ENCODE measurements at places on chromosomes 7 and 10.

- DNase-seq = no peak
These were observed 10.7 kb downstream of the FGL2 start for GRCh38 chr7:77188731-77189437.

GRCh38 chr10:6236349-6237198, 33.8 kb downstream of the PFKFB3 start:
- DNase-seq = no peak

- DNase-seq = peak; percentile 27
These were observed 15.6 kb downstream of the RGS10 start for GRCh38 chr10:119526621-119527592.

DNA sequence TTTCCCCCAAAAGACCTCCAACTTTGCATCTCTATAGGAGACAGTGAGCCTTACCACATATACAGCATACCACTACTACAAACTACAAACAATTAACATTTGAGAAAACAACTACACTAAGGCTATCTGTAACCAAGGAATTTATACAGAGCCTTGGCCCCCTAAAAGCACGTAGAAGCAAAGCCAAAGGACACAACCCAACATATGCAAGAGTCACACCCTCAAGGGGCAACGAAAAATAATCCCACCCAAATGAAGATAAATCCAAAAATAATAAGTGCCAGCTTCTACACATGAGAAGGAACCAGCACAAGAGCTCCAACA, 149.5 kb downstream of the ZEB1 start:
- no peak for DNase-seq

- DNase-seq = no peak
These were observed 42.0 kb downstream of the VWA2 start for GRCh38 chr10:114281006-114281405.

DNA sequence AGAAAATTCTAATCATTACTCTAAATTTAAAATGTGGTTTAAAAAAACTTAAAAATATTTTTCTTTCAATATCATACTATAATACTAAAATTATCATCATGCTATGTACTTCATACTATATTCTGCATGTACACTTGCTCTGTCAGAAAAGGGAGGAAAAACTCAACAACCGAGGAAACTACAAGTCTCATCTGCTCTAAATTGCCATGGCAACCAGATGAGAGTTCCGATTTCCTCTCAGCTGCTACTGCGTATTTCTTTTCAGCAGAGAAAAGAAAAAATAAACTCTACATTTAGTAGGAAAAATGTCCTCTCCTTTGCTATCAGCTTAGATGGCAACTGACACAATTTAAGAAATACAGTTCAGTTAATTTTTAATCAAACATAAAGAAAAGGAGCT, 178.9 kb downstream of the SRPK2 start:
- no peak for DNase-seq

GRCh38 chr10:122957474-122957873, 3.4 kb upstream of the C10orf88 start:
- no peak for DNase-seq

DNA sequence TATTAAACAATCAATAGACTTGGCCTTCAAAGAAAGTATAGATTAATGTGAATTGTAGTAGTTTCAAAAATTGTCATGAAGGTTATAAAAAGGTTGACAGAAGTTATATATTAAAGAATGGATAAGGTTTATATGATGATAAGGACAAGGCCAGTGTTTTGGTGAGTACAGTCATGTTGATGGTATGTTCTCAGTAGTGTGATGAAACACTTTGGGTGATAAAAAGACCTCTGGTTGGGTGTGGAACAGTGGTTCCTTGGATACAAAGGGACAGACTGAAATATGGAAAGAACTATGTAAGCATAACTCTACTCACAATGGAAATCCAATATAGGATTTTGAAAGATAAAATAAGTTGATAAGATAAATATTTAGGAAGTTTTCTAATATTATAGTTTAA, 866.3 kb downstream of the ANKRD7 start:
- no peak for DNase-seq

DNA sequence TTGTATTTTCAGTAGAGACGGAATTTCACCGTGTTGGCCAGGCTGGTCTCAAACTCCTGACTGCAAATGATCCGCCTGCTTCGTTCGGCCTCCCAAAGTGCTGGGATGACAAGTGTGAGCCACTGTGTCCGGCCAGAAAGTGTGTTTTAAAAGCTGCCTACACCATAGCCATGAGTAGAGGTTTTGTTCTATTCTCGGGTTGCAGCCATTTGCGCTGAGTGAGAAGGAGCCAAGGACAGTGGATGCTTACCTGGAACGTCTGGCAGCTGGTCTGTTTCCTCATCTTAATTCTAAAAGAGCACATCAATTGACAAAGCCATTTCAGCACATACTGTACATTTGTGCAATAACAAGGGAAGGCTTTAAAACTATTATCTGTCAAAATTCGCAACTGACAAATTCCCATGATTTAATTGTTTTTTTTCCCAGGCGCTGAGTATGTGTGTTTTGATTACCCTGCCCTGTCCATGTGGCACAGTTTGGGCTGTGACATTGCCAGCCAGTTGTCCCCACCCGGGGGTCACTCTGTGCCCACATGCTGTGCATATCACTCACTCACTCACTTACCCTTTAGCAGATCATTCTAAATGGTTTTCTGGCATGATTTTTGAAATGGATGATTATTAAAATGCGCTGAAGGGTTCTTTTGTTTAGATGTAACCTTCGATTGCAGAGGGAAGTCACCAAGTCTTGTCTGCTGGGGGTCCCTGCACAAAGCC, 251.6 kb downstream of the CCDC3 start:
- no peak for DNase-seq

GRCh38 chr7:26950889-26951288, 86.5 kb upstream of the SKAP2 start:
- DNase-seq = no peak

DNA sequence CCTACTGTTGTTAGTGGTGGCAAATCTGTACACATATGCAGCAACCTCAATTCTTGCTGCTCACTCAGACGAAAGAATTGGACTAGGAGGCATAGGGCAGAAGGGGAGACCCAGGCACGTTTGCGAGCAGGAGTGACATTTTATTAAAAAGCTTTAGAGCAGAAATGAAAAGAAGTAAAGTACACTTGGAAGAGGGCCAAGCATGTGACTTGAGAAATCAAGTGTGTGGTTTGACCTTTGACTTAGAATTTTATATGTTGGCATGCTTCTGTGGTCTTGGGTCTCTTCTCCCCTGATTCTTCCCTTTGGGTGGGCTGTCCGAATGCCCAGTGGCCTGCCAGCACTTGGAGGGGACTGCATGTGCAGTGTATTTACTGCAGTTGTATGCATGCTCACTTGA, 205.5 kb upstream of the SEMA3D start:
- DNase-seq = no peak

DNA sequence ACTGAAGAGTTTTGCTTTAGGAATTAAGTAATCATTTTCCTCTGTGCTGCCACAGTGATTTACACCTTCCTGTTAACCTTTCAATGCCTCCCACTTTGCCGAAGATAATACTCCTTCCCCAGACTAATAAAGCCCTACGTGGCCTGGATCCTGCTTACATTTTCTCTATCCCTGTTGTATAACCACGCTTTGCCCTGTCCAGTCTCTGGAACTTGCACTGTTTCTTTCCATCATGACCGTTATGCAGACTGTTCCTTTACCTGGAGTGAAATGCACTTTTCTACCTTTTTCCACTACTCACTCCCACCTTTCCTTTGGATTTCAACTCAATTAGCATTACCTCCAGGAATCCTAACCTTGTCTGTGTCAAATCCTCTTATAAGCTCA, 154.4 kb downstream of the PRKG1 start:
- DNase-seq = no peak

- DNase-seq = peak; percentile 88
These were observed 19.1 kb downstream of the ADAM8 start for GRCh38 chr10:133257489-133258065.

- DNase-seq = no peak
These were observed 140.8 kb downstream of the ADAM12 start for GRCh38 chr10:126247446-126247975.

- no peak for DNase-seq
These were observed 136.0 kb upstream of the WDR11 start for GRCh38 chr10:120715171-120715570.

GRCh38 chr7:13217768-13218167, 530.3 kb downstream of the ARL4A start:
- no peak for DNase-seq

DNA sequence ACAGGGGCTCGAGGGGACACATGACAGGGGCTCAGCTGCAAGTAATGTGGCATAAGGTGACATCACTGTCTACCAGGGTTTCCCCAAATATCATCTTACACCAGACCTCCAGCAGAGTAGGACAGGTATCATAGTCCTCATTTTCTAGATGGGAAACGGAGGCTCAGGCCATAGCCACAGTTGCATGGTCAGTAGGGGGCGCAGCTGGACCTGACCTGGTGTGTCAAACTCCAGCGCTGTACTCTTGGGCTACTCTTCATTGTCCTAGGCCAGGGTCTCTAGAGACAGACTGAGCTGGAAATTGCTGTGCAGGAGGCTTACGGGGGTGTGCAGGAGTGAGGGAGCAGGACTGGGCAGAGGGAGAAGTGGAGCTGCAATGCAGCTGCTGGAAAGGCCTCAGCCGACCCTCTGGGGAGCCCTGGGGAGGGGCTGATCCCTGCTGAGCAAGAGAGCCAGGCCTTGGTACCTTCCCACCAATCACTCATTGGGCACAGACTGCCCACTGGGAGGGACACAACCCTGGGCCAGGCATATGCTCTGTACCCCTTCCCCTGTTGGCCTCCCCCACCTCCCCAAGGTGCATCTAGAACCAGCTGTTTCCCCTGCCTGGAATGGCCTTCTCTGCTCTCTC, 89.9 kb downstream of the CDH23 start:
- DNase-seq = peak; percentile 54

- no peak for DNase-seq
These were observed 606.0 kb upstream of the GALNT17 start for GRCh38 chr7:70525991-70526390.

DNA sequence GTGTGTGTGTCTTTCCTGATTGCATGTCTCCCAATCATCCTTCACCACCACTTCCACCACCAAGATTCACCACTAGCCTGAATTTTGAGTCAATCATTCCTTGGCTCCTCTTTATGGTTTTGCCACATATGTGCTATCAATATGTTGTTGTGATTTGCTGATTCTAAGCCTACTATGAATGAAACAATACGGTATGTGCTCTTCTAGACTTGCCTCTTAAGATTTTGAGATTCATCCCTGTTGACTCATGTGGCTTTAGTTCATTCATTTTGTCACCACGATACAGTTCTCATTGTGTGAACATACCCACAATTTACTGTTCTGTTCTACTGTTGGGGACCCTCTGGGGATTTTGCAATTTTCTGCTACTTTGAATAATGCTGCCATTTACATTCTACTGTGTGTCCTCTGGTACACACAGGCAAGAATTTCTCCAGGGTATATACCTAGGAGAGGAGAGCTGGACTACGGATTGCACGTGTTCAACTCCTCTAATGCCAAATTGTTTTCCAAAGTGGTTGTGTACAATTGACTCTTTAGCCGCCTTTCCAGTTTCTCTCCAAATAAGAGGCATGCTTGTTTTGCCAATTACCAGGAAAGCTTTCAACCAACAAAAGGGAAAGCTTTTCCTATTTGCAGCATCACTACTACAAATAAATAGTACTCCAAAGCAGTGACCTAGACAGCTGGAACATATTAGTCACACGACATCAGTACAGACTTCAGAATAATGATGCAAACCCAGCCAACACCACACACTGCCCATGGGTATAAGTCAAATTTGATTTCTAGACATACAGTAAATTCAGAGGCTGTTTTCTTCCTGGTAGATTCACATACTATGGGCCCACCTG, 30.0 kb downstream of the SGMS1 start:
- DNase-seq = no peak

- no peak for DNase-seq
These were observed 52.4 kb downstream of the PARP12 start for GRCh38 chr7:140010194-140010895.

GRCh38 chr7:43408981-43409380, 173.9 kb upstream of the STK17A start:
- DNase-seq = no peak

DNA sequence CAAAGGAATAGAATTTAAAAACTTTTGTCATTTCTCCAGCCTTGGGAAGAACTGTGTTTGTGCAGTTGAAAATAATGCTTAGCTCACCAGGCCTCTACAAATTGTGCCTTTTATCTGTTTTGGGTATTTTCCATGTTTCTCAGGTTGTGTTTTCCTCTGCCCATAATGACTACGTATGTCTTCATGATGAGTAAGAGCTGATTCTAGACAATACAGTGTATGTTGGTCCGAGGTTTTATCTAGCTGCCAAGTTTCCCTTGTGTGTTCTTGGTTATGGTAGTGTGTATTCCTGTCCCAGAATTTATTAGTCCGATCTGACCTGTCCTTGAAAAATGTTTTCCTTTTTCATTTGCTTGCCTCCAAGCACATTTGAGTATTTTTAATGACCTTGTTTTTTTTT, 83.7 kb upstream of the GLCCI1 start:
- no peak for DNase-seq

DNA sequence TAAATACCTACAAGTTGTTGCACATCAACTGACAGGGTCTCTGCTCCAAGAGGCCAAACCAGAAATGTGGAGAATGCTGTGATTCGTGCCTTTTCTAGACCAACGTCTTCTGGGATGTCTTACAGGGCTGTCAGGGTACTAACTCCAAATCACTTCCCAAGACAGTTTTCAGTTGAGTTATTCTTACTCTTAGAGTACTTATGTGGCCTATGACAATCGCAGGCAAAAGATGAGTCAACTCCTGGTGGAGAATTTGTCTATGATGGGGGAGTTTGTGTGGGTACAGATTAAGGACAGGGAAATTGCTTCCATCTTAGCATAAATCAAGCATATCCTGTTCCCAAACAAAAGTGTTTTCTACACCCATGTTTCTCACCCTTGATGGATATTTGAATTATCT, 734.8 kb downstream of the TNS3 start:
- DNase-seq = no peak

DNA sequence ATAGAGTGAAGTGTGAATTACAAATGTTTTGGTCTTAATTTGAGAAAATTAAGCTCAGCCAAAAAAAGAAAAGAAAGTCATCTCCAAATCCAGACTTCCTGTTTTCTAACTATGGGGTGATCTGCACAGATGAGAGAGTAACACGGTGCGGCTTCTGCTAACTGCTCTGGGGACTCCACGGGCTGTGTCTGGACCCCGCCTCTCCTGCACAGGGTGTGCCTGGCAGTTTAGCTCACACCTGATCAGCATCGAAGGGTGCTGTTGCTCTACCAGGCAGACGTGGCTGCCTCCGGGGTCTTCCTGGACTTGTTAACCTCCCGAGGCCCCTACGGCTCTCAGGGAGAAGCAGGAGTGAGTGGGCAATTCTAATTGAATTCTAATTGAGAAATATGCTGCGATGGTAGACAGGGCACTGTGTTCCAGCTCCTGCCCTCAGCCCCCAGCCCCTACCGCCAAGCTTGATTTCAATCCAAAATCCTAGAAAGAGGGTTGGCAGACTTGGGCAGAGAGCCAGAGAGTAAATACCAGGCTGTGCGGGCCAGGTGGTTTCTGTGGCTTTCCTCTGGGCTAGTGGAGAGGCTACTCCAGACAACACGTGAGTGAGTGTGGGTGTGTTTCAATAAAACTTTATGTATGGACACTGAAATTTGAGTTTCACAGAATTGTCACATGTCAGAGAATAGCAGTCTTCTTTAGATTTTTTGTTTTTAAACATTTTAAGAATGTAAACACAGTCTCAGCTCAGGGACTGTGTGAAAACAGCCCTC, 13.4 kb downstream of the SHH start:
- DNase-seq = no peak

- peak; percentile 9 for DNase-seq
These were observed 3.2 kb downstream of the SLC35B4 start for GRCh38 chr7:134313543-134313942.

Measured in HuH-7 (cell line).